MG63 (cell line): ENCODE measurements at places on chromosomes 16 and 17. TPM values are rescaled to one million over a fixed set of nuclear protein-coding genes. Genes with fewer than 3 reads are reported as not detected.

- DNase-seq, result no peak
Measured at GRCh38 chr16:66950437-66950836, 10.6 kb upstream of the CES3 start.

DNA sequence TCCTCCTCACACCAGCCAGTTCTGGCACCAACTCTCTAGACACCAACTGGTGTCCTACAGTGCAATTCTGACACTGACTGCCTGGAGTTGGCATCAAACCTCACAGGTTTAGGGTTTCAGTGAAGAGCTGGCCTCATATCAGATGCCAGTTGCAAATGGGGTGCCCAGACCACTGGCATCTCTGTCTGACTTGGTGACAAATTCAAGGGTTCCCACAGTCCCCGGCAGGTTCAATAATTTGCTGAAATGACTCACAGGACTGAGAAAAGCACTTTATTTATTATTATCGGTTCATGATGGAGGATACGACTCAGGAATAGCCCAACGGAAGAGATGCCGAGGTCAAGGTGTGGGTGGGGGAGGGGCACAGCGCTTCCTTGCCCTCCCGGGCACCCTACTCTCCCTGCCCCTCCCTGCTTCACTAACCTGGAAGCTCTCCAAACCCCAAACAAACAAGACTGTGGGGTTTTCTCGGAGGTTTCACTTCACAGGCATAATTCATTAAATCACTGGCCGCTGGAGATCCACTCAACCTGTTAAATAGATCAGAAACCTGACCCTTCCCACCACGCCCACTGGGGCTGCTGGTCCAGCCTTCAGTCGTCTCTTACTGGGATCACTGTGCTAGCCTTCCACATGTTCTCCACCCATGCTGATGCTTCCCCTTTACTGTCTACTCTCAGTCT is 1.7 kb upstream of the NLRP1 start:
- DNase-seq, result no peak

DNA sequence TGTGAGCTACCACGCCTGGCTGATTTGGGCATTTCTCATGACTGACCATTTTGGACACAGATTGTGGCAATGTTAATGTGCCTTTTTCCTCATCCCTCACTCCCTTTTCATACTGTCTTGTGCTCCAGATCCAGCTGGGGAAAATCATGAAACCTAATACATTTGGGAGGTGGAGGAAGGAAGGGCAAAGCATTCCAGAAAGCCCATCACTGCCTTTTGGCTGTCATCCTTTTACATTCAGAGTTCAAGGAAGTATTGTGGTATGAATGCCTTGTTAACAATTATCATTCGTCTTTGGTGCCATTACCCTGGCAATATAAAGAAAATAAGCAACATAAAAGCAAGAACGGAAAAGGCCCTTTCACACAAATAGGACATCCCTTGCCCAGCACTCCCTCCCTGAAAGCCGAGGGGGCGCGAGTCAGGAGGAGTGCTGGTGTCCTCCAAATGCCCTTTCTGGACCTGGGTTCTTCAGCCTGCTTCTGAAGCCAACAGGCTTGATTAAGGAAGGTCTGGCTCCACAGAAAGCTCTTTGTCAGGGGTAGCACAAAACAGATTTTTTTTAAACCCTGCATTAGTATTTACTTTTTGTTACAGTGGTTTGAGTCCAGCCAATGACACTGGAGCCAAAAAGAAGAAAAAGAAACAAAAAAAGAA is 20.1 kb downstream of the NMT1 start:
- no peak for DNase-seq

DNA sequence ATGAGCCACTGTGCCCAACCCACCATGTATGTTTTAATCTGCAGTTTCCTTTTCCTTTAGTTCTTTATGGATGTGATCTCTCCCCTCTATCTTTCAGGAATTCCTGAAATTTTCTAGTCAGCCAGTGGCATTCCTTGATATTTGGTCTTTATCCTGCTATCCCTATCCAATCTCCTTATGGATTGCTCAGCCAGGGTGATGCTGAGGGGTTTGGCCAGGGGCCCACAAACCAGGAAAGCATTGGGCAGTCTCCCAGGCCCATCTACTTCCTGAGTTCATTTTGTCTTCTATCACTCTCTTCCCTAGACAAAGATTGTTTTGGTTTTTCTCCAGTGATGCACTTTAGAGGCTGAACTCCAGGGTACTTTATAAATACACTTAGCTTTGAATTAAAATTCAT is 115.9 kb downstream of the KATNIP start:
- DNase-seq, result peak; percentile 13

GRCh38 chr17:38636054-38636453 is 30.3 kb upstream of the SRCIN1 start:
- no peak for DNase-seq

- DNase-seq, result no peak
Measured at GRCh38 chr17:76635039-76635438, 8.5 kb downstream of the ST6GALNAC1 start.

DNA sequence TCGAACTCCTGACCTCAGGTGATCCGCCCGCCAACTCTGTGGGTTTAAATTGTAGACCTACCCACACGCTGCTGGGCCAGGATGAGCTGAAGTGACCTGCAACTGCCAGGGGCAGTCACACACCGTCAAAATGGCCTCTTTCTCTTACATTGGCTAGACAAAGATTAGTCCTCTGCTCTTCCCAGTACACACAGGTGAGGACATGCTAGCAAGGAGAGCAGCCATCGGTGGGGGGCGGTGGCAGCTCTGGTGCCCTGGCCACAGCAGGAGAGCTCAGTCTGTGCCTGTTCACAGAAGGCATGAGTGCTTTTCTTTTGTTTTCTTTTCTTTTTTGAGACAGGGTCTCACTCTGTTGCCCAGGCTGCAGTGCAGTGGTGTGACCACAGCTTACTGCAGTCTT is 29.7 kb downstream of the WIPI1 start:
- DNase-seq, result no peak

GRCh38 chr16:87806641-87807546 is 41.1 kb upstream of the KLHDC4 start:
- peak; percentile 86 for DNase-seq

GRCh38 chr17:19876529-19877161 is 8.9 kb upstream of the ULK2 start:
- DNase-seq, result no peak

- DNase-seq, result no peak
Measured at GRCh38 chr17:8729421-8729820, 15.2 kb downstream of the CCDC42 start.

- DNase-seq, result no peak
Measured at GRCh38 chr16:54591816-54592246, 305.2 kb upstream of the IRX3 start.

DNA sequence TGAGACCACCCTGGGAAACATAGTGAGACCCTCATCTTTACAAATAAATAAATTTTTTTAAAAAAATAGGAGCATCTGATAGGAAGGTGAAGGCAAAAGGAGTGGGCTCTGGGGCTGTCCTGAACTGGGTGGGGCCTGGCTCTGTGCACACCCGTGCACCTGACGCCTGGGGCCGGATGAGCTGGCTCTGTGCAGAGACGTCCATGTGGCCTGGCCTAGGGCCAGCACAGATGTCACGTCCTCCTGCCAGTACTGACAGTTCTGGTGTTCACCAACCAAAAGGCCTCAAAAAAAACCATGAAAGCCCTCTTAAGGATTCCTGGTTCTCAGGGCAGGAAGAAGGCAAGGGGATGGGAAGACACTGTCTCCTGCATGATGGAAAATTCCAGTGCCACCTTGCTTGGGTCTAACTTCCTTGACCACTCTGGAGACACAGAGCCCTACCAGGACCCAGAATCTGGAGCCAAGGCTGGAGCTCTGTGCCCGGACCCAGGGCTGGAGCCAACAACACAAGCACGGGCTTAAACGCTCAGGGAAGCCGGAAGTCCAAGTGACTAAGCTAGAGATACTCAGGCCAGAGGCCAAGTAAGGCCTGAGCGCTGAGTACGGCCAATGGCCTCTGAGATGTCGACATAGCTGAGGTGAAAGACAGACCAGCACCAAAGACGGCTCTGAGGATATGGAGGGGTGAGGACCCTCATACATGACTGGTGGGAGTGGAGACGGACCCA is 32.9 kb downstream of the COPRS start:
- peak; percentile 97 for DNase-seq

DNA sequence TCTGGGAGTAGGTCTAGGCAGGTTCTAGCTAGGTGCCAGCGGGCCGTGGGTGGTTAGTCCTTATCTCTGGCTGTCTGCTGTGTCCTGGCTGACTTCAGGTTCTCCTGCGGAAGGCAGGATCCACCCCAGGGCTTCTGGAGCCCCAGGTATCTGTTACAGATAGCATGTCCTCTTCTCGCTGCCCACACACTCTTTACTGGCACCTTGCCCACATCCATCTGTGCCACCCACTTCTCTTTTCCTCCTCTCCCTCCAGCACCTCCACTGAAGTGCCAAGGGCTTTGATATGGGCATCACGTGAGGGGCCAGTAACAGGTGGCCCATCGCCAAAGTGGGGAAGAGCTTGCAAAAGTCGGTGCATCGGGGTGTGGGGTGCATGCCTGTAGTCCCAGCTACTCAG is 4.6 kb upstream of the MPP2 start:
- DNase-seq, result no peak

DNA sequence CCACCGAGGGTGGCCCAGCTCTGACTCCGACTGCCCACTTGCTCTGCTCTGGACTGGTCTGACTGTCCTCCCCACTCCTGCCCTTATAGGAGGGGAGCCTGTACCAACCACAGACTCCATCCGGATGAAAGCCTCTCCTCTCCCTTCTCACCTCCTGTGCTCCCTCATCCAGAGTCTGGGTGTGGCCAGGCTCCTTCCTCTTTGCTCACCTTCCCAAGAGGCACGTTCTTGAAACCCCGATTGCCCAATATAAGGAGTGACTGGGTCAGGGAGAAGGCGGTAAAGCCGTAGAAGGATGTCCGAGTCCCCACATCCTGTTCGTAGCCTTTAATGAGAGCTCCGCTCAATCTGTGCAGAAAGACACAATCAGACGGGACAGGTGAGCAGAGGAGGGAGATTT is 17.1 kb downstream of the ST6GALNAC1 start:
- DNase-seq, result no peak

DNA sequence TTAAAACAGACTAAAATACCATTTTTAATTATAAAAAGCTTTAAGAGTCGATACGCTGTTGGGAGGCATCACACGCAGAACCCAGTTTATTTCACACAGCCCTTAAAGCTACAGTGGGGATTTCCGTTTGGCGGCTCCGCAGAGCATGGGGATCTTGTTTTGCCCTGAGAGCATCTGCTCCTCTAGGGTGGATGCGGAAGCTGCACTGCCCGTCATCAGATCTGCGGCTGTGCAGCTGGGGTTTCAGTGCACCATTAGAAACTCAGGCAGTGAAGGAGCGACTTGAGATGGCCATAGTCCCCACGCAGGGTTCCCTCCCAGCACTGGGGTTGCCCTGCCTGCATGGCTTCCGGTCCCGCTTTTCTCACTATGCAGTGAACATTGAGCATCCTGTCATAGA is 62.2 kb upstream of the CHMP6 start:
- no peak for DNase-seq

The MYLK3 gene
- 0.10 and 0.64 TPM in 2 replicates for total RNA-seq

The SPIRE2 gene
- total RNA-seq, result 5.0 and 5.3 TPM in 2 replicates

The PDK2 gene
- total RNA-seq, result 16.9 and 25.8 TPM in 2 replicates

The KRT14 gene
- total RNA-seq, result 6.1 and 7.9 TPM in 2 replicates

The FKBP10 gene
- 191 and 258 TPM in 2 replicates for total RNA-seq

The SCIMP gene
- not detected in 2 replicates for total RNA-seq

The SRR gene
- total RNA-seq, result 26.5 and 34.3 TPM in 2 replicates

The PLA2G15 gene
- 10.4 and 13.7 TPM in 2 replicates for total RNA-seq

The ZNF469 gene
- 0.67 and 0.82 TPM in 2 replicates for total RNA-seq
